Right kidney (tissue), 9 donors: ENCODE measurements at places on chromosomes 1 and 21.

- DNase-seq: no peak
Measured at GRCh38 chr1:228094432-228095016, 8.6 kb downstream of the C1orf35 start.

GRCh38 chr1:6985549-6986276 is 200.5 kb downstream of the CAMTA1 start:
- no peak for DNase-seq

- no peak for DNase-seq
Measured at GRCh38 chr1:48665708-48666407, 110.8 kb downstream of the BEND5 start.

GRCh38 chr21:27424601-27425000 is 457.7 kb upstream of the ADAMTS5 start:
- no peak for DNase-seq

- DNase-seq: no peak
Measured at GRCh38 chr1:61579802-61580201, 145.1 kb downstream of the TM2D1 start.

DNA sequence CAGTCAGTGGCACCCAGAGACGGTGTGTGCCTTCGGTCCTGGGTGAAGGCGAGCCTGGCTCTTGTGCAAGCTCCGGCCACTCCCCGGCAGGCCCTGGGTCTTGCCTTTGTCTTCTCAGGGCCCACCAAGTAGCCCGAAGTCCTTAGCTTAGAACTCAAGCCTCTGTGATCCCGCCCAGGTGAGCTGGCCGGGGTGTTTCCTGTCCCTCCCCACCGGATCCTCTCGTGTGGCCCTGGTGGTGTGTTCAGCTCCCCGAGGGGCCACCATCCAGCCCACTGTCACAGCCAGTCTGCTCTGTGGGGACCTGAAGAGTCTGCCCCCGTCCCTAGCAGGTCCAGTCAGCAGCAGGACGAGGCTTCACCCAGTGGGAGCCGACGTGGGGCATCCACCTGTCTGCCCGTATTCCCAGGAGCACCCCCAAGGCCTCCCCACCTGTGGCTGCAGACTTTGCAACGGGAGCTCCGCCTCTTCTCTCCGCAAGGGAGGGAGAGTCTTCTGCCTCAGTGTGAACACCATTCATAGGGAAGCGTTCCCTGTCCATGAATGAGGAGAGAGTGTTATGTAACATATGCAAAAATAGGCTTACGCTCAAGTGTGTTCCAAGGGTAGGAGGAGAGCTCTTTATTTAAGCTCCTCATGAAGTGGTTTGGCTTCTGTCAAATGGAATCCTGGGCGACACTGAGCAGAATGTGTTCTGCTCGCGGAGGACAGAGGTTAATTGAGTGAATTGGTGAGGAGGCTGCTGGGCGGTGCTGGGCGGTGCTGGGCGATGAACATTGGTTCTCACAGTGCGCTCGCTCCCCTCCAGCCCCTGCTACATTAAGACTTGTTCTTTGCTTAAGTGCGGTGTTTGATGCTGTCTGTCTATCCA is 108.9 kb downstream of the CRYAA start:
- no peak for DNase-seq

GRCh38 chr1:203626910-203627246 is 246 bp downstream of the ATP2B4 start:
- peak; percentile 90 for DNase-seq

DNA sequence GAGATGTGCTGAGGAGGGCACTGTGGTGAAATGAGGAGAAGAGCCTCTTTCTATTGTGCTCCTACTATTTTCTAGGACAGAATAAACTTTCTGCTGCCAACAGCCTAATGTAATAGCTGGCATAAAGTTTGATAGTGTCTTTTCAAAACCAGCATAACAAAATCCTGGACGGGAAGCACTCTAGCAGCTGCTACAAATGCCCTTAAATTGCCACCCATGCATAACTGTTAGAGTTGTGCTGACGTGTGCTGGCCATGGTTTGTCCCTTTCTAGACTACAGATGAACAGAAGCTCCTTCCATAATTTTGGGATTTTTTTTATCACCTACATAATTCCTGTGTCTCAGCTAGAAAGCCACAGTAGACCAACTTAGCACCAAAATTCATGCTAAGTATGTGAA is 88.5 kb upstream of the DEPDC1 start:
- no peak for DNase-seq

DNA sequence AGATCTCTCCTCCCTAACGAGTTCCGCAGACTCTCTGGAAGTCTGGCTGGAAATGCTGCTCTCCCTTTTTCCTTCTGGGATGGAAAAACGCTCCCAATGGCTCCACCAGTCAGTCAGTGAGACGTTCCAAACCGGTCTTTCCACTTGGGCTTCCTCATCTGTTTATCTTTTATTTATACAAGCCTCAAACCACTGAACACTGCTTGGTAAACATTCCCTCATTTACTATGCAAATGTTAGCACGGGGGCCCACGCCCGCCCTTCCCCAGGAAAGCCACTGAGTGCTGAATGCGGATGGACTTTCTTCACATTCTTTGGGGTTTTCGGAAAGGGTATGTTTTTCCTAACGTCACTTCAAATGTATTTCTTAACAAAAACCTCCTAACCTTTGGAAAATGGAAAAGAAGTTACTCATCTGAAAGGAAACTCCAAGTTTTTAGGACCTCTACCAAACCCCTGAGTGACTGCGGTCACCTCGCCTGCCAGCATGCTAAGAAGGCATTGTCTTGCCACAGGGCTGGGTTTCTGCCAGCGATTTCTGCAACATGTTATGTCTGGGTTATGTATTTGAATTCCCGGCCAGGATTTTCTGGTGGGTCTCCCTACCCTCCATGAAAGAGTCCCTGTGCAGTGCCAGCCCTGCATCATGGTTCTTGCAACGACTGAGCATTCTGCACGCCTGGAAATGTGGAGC is 14.0 kb upstream of the UMODL1 start:
- DNase-seq: no peak

GRCh38 chr1:158720620-158721019 is at the start of gene OR6K3:
TSS of gene OR6K3 (minus strand) at chr1:158720720. CDS start at chr1:158718115, 2,605 bp downstream.
- DNase-seq: no peak
